ENCODE measurements at places on chromosomes 4 and X.

GRCh38 chrX:44012484-44013096 is 39.4 kb upstream of the NDP start:
- H3K4me1 ChIP-seq: no peaks in the 10 kb centered on the region
- no peaks in the 10 kb centered on the region for H3K27me3 ChIP-seq
- DNase-seq: no peak
- H3K27ac ChIP-seq: no peak overlapping the region
- no peak overlapping the region for H3K4me3 ChIP-seq
- no peaks in the 10 kb centered on the region for H3K36me3 ChIP-seq

GRCh38 chrX:106875151-106875550 is 28.0 kb downstream of the RIPPLY1 start:
- H3K27me3 ChIP-seq: peaks cover 3% of the 10 kb centered on the region
- no peaks in the 10 kb centered on the region for H3K4me1 ChIP-seq
- no peak overlapping the region for H3K27ac ChIP-seq
- no peaks in the 10 kb centered on the region for H3K36me3 ChIP-seq

DNA sequence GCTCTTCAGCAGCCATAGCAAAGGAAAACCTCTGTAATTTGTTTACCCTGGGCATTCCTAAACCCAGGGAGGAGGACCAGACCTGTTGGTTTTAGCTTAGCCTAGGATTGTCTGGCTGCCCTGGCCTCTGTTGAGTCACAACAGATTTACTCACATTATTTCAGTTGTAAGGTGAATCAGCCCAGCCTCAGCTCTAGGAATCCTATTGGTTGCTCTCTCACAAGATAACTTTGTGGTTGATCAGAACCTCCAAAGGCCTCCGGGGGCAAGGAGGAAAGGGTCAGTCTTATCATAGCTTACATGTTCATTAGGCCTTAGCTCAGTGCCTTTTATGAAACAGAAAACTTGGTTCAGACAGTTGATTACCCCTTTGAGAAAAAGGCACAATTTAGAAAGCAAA is 41.0 kb downstream of the PDK3 start:
- no peaks in the 10 kb centered on the region for H3K4me1 ChIP-seq
- H3K27me3 ChIP-seq: peaks cover 4% of the 10 kb centered on the region
- DNase-seq: no peak
- H3K4me3 ChIP-seq: no peak overlapping the region
- H3K27ac ChIP-seq: no peak overlapping the region

DNA sequence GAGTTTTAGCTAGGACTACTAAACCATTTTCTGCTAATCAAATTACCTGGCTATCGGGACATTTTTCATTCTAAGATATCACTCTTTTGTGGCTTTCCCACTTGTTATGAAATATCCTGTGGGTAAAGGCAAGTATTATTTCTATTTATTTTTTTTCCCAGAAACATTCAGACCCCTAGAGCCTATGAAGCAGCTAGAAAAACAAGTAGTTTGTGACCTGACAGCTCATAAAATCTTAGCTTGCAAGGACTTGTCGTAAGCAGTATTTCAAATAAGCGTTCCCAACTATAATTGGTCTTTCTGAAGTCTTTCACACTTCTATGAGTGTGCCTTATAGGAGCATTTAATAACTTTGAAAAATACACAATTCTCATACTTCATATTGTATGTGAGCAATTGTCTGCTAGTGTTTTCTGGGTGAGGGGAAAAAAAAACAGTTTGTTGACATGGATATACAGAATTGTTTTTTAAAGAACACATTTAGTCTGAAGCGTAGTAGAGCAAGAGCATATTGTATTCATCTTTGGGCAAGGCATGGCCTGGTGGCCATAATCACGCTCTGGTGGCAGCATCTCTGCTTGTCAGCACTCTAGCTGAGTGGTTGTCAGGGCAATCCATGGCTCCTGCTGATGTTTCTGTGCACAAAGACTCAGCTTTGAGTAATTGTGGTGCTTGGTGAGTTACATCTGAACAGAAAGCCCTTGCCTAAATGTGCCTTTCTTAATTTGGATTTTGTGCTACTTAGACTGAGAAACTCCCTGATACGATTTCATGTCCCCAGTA is 2.6 kb downstream of the MCUB start:
- no peaks in the 10 kb centered on the region for H3K36me3 ChIP-seq
- H3K4me3 ChIP-seq: no peak overlapping the region

DNA sequence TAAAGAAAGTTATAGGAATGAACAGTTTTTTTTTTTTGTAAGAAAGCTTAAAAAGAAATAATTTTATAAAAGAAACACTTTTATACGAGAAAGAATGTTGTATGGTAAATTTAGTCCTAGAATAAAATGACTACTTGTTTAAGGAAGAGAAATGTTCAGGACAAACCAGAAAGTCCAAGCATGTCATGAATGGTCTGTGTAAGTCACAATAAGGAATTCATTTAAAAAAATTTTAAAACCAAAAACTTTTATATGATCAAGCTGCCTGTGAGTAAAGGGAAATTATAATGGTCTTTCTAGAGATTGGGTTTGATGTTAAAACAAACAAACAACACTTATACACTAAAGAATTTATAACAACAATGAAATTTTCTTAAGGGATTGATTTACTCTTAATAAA is 858.9 kb upstream of the PCDH7 start:
- H3K27me3 ChIP-seq: no peaks in the 10 kb centered on the region
- no peak for DNase-seq
- H3K4me1 ChIP-seq: no peaks in the 10 kb centered on the region
- no peaks in the 10 kb centered on the region for H3K36me3 ChIP-seq
- no peak overlapping the region for H3K27ac ChIP-seq

DNA sequence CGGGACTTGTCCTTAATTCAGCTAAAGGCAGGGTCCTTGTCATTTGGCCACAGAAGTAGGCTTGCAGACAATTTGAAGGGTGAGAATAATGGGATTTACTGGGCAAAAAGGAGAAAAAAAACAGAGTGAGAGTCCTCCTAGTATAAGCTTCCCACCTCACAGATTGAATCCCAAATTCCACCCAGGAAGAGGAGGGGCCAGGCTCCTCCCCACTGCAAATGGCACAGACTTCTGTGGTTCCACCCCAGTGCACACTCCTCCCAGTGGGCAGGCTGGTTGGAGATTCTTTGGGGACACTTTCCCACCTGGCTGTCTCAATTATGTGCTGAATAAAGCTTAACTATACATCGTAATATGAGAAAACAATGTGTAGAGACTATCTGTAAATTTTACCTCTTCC is 31.6 kb downstream of the MEPE start:
- no peaks in the 10 kb centered on the region for H3K4me1 ChIP-seq
- no peak overlapping the region for H3K4me3 ChIP-seq
- H3K27ac ChIP-seq: no peak overlapping the region
- H3K27me3 ChIP-seq: no peaks in the 10 kb centered on the region
- DNase-seq: no peak
- H3K36me3 ChIP-seq: no peaks in the 10 kb centered on the region

All from A673 (cell line).